ENCODE measurements at places on chromosomes 4 and X. TPM values are rescaled to one million over a fixed set of nuclear protein-coding genes. Genes with fewer than 3 reads are reported as not detected.

Gene CCDC158
- polyA plus RNA-seq: 0.24 TPM

DNA sequence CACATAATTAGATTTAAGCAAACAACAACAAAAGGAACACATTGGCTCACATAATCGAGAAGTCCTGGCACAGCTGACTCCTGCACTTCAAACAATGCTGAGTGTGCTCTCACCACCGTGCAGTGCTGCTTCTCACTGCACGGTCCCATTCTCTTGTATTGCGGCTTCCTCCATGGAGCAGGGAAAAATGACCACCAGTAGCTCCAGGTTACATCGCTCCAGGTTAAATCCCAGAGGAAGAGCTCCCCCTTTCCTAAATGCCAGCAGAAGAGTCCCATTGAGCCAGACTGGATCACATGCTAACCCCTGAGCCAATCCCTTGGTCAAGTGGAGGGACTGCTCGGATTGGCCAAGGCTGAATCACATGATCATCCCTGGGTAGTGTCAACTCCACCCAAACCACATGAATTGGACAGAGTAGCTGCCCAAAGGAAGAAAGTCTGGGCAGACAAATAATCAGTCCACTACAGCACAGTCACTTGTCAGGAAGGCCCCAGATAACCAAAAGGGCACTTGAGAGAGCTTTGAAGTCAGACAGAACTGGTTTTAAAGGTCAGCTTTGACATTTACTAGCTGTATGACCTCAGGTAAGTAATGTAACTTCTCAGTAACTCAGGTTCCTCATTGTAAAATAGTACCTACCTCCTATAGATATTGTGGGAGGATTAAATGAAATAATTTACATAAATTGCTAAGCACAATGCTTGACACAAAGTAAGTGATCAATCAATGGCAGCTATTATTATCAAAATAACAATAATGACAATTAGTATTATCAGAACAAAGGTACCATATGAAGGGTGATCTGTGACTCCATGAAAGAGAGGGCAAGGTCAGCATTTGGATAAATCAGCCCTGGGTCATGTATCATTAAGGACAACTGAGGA is 14.3 kb downstream of the TEC start:
- no peak for DNase-seq

- DNase-seq: no peak
Measured at GRCh38 chr4:73540826-73541225, 59.3 kb downstream of the AFM start.

GRCh38 chr4:148442832-148443511 is 758 bp upstream of the NR3C2 start:
- peak; percentile 37 for DNase-seq

DNA sequence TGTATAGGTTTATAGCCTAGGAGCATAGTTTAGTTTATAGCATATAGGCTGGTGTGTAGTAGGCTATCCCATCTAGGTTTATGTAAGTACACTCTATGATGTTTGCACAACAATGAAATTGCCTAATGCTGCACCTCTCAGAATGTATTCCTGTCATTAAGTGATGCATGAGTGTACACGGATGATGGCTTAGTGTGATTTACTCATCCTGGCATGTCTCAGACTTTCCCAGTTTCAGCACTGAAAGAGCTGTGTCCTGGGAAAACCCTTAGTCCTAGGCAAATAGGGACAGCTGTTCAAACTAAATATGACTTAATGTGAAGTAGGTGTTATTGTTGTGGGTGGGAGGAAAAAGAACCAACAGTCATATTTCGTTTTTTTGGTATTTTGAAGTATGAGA is 264.9 kb upstream of the MAGEB18 start:
- DNase-seq: no peak

DNA sequence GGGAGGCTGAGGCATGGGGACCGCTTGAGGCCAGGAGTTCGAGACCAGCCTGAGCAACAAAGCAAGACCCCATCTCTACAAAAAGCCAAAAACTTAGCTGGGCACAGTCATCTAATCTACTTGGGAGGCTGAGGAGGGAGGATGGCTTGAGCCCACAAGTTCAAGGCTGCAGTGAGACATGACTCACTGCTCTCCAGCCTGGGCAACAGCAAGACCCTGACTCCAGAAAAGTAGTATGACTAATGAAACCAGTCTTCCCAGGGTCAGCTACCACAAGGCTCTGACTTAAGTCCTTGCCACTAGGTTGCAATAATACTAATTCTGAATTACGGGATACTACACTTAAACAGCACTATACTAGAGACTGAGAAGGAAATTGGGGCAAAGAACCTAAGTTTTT is 33.1 kb downstream of the ERVMER34-1 start:
- DNase-seq: no peak

GRCh38 chrX:13688384-13688957 is 457 bp upstream of the RAB9A start:
- no peak for DNase-seq
